Right forelimb (tissue), 1 donor: ENCODE measurements at places on chromosomes 6 and 20.

DNA sequence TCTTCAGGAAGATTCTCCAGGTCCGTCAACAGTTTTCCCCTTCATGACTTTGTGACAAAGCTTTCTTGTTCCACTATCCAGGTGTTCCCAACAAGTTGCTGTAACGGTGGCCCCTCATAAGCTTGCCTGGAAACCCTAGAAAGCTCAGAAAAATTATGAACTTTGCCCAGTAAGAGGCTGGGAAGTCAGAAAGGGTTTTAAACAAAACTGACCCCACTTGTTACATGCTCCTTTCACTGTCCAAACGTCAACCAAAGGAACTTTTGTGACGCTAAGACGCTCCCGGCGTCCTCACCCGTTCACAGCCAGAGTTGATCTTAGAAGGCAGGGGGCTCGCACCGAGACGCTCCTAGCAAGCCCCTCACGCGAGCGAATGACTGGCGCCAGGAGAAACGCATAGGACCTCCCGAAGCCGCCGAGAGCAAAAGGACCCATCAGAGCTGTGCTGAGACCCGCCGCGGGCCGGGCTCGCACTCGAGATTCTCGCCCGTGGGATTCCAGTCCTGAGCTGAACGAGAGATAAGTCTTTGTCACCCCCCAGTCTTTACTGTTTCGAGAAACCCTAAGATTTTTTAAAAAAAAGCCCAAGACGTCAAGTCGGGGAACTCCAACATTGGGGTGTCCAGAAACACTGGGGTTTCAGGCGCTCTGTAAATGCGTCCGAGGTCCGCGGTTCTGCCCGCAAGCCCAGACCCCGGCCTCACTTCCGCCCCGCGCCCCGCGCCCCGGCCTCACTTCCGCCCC, 544 bp upstream of the ACAT2 start:
- no peak for DNase-seq

DNA sequence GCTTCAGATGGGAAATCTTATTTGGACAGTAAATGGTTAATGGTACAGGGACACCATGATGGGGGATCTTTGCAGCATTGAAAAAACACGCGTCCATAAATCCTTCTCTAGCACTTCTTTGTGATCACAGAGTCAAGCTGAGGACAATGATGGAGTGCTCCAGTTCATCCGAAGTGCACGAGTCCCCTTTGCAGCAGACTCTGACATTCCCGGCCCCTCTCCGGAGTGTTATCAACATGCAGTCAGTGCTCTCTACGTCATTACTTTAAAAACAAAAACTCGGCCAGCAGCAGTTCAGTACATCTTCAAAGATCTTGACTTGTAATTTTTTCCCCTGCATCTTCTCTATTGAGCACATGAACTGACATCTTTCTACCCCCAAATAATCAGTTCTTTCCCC, 185.5 kb upstream of the AKAP12 start:
- DNase-seq: peak; percentile 61

DNA sequence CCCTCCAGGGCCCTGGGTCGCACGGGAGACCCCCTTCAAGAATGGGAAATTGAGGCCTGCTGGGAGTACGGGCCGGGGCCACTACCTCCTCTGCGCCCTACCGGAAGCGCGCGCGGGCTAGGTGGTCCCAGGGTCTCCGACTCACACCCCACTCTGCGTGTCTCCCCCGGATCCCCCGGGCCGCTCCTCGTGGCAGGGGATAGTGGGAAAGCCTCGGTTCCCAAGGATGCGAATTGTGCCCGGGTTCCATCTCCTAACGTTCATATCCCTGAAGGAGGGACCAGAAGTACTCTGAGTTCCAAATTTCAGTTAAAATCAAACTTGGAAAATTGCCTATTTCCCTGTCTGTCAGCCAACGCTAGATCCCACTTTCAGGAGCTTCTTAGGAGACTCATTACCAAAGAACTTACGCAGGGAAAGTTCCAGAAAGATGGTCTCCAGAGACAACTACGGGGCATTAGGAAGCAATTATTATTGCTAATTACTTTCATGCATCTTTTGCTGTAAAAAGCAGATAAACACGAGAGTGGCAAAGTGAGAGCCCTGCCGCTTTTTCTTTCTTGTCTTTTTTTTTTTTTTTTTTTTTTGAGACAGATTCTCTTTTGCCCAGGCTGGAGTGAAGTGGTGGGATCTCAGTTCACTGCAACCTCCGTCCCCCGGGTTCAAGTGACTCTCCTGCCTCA, 858 bp downstream of the FAM83D start:
- DNase-seq: no peak

GRCh38 chr20:50294164-50295088, 103.8 kb downstream of the CEBPB start:
- no peak for DNase-seq

- no peak for DNase-seq
Measured at GRCh38 chr20:48686238-48687116, 141.3 kb downstream of the PREX1 start.

DNA sequence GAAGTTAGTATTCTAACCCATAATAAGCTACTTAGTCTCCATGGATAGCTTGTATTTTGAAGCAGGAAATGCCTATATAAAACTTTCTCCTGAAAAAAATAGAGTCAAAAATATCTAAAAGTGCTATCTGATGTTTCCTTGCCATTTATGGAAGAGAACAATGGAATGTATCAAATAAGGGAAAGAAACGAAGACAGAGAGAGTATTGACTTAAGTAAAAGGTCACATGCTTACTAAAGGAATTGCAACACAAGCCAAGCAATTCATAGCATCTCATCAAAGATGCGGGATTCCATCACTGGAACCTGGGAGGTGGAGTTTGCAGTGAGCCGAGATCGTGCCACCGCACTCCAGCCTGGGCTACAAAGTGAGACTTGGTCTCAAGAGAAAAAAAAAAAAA, 112.9 kb upstream of the DTNBP1 start:
- DNase-seq: no peak

DNA sequence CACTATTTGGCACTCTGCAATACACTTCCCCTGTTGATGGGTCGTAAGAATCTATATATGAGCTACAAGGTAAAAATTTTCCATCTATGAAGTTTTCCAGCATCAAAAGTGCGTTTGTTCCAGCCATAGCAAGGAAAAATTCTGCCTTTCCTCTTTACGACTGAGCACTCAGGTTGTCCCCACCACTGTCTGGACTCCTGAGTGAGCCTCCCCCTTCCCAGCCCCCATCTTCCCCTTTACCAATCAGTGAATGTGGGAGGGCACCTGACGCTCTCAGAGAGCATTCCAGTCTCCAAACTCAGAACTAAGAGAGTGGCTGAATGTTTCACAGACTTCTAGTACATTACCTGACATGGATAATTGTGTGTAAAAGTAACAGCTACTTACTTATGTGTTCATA, at the start of gene ALDH8A1:
TSS of gene ALDH8A1 (minus strand) at position 175 of the 400 bp plus-strand sequence. CDS start at position 127, 48 bp downstream.
- no peak for DNase-seq

DNA sequence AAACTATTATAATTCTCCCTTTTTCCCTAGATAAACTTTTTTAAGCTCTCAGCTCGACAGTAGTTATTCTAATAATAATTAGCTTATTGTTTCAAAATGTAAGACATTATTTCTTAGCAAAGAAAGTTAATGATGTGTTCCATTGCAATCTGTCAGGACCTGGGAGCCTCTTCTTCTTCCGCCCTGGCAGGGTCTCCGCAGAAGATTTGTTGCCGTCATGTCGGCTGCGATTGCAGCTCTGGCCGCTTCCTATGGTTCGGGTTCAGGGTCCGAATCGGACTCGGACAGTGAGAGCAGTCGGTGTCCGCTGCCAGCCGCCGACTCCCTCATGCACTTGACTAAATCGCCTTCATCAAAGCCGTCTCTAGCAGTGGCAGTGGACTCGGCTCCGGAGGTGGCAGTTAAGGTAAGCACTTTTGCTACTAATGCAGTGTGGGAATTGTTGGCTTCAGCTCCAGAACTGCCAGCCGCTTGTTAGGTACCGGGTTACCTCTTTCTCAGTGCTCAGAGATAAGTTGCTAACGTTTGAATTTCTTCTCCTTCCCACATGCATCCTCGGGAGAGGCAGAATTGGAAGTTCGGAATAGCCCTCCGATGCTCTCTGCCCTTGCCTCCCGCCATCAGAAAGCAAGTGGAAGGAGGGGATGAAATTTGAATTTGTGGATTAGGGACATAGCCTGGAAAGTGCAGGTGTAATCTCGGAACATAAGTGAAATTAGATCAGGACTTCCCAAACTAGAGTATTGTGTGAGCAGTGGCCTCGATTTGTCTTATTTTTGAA, at the start of gene CDC40:
TSS of gene CDC40 (plus strand) at position 200 of the 781 bp plus-strand sequence. CDS start at position 218, 18 bp downstream.
- peak; percentile 79 for DNase-seq

- DNase-seq: no peak
Measured at GRCh38 chr20:60009318-60009717, 51.1 kb downstream of the CDH26 start.

DNA sequence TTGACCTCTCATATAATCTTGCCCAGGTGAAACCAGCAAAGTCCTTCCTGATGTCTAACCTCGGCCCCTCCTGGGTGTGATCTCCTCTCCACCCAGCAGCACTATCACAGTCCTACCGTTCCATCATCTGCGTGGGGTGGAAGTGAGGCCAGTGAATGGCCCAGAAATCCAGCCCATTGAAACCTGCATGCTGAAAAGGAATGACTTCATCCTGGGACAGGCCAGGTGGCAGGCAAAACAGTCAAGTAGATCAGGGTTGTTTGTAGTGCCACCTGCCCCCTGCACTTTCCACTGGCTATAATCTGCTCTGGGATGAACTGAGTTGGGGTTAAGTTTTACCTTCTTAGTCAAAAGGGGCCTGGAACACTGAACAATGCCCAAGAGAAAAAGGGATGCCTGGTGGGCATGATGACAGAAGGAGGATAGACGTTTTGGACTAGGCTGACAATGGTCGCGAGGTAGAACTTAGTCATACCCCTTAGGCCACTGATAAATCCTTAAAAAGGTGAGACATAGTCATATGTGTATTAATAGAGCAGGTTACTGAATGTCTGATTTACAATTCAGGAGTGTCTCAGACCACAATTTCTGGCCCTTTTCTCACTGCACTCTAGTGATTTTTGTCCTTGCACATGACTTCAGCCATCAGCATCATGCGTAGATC, 8.1 kb upstream of the HSP90AB1 start:
- DNase-seq: no peak

- DNase-seq: no peak
Measured at GRCh38 chr20:15862178-15862577, 711.1 kb downstream of the KIF16B start.

DNA sequence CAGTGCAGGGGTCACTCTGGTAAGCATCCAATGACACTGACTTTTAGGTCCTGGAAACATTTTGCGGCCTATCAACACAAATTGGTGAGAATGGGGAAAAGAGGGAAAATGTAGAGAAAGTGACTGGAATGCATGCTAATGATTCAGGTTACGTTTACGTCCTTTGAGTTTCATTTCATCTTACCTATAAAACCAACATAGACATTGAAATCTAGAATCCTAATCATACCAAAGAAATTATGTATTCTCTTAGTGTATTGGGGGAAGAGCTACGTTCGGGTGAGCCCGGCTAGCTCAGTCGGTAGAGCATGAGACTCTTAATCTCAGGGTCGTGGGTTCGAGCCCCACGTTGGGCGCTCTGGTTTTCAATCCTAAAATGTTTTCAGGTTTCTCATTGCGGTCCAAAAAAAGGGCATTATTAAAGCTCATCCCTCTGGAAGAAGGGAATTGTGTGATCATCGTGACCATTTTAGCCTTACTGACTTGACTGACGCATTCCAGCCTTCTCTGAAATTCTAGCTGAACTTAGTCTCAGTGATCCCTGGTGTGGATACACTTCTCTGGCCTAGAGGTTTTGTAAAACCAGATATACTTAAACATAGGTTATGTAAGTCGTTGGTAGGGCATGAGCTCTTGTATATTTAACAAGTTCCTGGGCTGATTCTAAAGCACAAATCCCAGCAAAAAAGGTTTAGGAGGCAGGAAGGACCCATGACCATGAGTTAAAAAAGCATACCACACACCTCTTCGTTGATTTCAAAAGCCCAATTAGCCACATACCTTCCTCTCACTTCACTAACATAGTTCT, 18.3 kb downstream of the HMGN4 start:
- DNase-seq: no peak

DNA sequence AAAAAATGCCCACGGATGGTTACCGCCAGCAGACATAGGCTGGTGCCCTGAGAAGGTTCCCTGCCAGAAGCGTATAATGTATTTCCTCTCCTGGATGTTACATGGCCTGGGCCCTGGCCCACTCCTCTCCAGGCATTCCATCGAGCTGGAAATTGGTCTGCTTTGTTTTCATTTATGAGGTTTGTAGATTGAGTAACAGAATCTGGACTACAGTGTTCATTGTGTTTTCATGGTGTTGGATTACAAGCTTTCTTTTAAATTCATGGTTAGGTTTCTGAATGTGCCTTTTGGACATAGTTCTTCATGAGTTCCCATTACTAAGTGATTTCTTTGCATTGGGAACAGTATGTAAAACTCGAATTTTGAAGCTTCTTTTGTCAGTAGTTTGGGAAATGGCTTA, 6.4 kb downstream of the TIAM2 start:
- no peak for DNase-seq

GRCh38 chr6:142942805-142943227, 2.2 kb downstream of the HIVEP2 start:
- DNase-seq: no peak

DNA sequence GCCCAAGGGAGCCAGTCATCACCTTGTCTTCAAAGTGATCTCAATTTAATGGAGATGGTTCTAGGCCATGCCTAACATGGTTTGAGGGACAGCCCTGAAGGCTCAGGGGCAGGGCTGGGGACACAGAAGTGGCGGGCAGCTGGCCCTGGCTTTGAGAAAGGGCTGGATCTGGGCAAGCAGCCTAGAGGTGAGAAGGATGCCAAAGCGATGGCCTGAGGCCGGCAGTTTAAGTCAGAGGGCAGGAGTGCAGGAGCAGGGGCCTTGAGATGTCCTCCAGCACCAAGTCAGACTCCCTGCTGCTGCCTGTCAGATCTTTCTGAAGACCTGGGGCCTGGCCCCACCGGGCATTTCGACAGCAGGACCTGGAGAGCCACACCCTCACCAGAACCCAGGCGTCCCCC, 28.4 kb upstream of the APMAP start:
- DNase-seq: no peak

GRCh38 chr20:57724610-57725405, 15.0 kb upstream of the PMEPA1 start:
- DNase-seq: no peak

DNA sequence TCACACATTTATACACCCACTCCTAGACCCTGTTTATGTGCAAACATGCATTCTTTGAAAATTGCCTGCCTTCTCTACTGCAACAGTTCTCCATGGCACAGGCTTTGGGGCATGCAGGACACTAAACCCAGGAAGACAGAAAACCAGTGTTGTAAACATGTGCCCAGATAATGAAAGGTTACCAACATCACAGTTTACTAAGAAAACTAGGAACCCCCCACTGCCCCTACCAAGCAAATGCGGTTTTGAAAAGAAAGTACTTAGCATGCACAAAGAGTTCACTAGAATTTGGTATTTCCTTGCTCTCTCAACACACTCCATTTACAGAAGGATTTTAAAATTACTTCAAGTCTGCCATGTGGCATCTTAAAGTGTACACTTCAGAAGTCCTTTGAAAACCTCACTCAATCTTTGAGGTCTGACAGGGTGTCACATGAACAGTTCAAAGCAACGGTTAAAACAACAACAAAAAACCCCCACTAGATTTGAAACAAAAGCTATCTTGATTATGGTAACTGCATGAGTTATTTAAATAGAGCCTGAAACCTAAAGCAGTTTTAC, 245.0 kb downstream of the GMPR start:
- DNase-seq: no peak
